ENCODE measurements at places on chromosomes 6 and 20. TPM values are rescaled to one million over a fixed set of nuclear protein-coding genes. Genes with fewer than 3 reads are reported as not detected.

The SLC17A9 gene
- not detected for total RNA-seq

The MOXD1 gene
- not detected for total RNA-seq

The TCP11 gene
- not detected for total RNA-seq

The COL9A3 gene
- total RNA-seq, result 8.6 TPM

The VSX1 gene
- total RNA-seq, result not detected

The ZBTB12 gene
- total RNA-seq, result 20.0 TPM

The BPIFA2 gene
- not detected for total RNA-seq

The CRNKL1 gene
- 19.3 TPM for total RNA-seq

The PRSS16 gene
- 12.9 TPM for total RNA-seq

The ADGRF4 gene
- total RNA-seq, result not detected

The BNIP5 gene
- total RNA-seq, result not detected

DNA sequence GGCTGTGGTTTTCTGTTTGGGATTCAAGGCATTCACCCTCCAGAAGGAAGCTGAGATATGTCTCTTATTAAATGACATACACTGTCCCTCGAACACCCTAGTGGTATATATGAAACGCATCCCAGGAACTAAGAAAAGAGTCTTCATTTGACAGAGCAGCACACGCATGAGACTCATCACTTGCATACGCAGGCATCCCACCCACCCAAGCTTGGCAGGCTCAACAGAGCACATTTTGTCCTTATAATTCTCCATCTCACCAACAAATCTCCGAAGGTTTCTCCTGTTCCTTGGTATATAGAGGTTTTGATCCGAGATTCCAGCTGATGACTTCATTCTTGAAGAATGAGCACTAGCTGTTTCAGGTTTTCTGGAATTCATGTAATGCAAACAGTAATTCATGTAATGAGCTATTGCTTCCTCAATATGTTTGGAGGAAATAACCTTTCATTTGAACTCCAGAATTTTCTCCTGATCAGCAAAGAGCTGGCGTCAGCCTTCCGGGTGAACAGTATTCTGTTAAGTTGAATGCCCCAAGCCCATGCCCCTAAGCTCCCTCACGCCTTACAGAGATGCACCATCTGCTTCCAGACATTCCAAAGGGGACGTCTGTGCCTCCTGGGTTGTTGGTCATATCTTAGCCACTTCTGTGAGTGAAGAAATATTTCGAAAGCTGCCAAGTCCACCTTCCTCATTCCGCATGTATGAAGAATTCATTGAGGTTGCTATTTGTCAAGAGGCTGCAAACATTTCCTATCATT, 66.0 kb upstream of the CDH4 start:
- peak; percentile 35 for DNase-seq

DNA sequence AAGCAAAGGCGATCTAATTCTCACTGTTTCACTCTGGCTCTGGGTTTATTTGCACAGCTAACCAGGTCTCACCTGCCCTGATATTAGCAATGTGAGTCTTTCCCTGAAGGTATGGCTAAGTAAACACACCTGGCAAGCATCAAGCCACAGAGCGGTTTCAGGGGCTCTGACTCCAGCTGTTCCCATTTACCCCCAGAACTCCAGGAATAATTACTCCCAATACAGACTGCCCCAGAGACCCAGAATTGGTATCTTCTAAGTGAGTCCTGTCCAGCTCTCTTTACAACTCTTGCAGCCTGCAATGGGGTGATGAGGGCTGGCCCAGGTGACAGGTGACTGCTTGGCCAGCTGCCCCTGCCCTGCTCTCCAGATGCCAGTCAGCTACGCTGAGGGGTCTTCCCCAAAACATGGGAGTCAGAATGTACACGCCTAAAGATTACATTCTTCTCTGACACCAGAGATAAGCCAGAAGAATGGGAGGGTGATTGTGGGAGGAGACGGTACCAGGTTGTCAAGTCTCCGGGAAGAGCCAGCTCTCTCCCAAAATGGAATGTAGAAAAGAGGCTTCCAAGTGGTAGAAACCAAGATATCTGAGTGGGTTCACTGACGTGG, 4.9 kb upstream of the LRRN4 start:
- DNase-seq, result no peak

- DNase-seq, result no peak
Observed at GRCh38 chr20:2398449-2398848, 17.7 kb downstream of the TGM6 start.

- no peak for DNase-seq
Observed at GRCh38 chr20:51383891-51384510, 158.5 kb downstream of the NFATC2 start.

GRCh38 chr20:45405571-45406259, 2.4 kb upstream of the DBNDD2 start:
- peak; percentile 54 for DNase-seq

DNA sequence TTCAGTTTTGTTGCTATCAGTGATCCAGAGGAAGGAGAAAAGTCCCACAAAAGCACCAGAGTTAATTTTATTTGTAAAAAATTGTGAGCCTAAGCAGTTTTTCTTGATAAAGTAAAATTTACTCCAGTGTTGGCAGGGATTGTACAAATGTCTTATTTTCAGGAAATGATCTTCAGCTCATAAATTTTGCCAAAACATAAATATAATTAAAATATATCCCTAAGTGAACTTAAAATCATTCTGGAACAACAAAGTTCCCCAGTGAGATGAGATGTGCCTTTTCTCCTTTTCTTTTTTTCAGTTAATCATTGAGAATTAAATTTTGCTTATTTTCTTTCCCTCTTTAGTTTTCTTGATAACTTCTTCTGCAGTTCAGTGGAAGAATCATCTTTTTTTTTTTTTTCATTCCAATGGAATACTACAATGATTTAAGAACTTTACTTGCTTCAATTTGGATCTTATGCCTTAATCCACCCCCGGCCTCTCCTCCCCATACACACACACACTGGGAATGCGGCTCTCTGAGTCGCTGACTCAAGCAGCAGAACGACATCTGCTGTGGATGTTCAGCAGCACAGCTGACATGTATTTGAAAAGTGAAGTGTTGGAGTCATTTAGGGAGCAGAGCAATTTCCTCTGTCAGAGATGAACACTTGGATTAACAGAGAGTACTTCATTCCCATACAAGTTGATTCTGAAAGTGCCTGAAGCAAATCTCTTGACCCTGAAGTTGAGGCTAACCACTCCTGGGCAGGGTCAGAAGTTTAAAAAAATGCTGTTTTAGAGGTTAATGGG, 27.7 kb upstream of the LAMA4 start:
- DNase-seq, result peak; percentile 6

GRCh38 chr20:22690616-22691179, 106.3 kb upstream of the FOXA2 start:
- no peak for DNase-seq

GRCh38 chr6:111628142-111628850, 22.6 kb upstream of the TRAF3IP2 start:
- DNase-seq, result no peak

DNA sequence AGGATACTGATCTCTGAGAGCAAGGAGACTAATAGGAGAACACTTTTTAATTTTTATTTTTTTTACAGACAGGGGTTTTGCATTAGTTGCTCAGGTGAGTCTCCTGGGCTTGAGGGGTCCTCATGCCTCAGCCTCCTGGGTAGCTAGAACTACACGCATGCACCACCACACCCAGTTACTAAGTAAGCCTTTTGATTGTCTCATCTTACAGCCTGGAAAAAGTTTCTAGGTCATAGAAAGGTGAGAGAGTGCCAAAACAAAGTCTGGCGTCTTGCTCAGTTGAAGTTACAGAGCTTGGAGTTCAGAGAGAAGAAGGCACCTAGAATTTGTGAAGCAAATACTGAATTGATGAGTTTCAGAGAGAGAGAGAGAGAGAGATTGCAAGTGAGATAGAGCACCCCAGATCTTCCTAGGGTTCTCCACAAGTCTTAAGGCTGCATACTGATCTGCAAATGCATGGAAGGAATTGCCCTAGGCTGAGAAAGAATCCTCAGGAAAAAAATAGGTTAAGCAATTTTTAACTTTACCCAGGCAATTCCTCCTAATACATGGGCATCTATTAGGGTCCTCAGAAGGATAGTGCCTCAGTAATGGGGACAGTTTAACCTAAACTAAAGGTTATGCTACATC, 37.6 kb upstream of the PHIP start:
- no peak for DNase-seq

DNA sequence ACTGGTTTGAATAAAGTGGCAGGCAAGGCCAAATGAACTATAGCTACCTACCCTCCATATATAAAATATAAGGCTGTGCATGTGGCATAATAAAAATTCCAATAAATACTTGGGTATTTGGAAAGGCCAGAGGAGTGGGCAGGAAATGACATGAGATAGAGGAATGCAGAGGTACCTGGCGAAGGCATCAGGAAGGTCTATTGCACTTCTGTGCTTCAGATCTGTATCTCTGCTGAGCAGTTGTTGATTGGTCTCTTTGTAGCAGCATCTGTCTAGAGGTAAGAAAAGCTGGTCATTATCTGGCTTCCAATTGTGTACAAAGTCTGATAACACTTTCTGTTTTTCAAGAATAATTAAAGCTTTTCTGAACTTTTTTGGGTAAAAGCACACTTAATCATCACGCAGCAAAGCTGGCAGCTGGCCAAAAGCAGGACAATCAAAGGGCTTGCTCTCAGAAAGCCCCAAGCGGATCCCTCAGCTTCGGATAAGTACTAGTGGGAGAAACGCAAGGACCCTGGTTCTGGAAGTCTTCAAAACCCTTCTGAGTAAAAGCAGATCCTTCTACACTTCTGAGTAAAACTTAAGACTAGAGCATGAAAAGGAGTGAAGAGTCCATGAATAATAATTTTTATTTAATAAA, 120.1 kb upstream of the TCF21 start:
- DNase-seq, result no peak

DNA sequence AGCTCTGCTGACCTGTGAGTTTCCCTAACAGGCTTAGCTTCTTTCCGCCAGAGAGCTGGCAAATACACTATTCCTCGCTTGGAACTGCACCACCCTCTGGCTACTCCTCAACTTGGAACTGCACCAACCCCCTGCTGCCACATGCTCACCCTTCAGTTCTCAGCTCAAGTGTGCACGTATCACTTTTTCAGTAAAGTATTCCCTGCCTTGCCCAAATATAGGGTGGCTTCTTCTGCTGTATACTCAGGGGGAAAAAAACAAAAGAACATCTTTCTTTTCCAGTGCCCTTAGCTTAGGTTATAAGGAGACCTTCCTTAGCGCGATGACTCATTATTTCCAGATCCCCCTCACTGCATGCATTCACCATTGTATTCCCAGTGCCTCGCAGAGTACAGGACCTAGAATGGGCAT, 21.2 kb downstream of the GNAS-AS1 start:
- DNase-seq, result peak; percentile 66

DNA sequence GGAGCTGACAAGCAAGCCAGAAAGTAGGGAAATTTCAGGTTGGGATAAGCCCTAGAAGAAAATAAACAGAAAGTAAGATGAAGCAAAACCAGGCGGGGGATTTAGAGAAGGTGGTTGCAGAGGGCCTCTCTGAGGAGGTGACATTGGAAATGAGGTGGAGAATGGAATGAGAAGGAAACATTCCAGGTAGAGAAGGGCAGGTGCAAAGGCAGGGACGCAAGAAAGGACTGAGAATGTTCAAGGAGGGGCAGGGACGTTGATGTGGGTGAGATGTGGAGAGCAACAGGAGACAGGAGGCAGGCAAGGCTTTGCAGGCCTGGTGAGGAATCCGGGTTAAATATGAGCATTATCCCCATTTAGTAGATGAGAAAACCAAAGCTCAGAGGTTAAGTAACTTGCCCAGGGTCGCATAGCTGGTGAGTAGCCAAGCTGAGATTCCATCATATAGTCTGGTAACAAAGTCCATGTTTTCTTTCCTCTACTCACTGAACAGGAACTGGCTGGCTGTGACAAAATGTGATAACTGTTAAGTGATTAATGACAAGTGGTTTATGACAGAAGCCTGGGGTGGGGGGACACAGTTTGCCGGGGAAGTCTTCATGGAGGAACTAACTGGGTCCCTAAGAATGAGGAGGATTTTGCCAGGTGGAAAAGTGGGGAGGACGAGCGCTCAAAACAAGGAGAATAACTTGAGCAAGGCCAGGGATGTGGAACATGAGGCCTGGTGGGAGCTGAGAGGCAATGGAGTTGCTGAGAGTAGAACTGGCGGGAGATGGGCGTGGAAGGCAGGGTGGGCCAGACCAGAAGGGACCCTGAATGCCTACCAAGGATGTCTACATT, 32.6 kb downstream of the MRPL14 start:
- no peak for DNase-seq

DNA sequence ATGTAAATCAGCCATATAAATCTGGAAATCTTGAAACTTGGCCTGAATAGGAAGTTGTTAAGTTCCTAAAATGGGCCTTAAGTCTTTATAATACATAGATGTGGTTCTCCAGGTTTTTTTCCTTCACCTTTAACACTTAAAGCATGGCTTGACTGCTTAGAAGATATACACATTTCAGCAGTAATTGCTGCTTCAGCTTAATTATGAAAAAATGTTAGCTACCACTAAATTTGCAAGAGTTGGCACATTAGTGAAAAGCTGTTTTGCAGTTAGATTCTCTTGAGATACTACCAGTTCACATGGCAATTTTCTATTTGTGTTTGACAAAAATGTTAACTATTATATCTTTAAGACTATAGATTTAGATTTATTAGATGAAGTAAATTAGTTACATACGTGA, 72.7 kb upstream of the MYO6 start:
- DNase-seq, result no peak

GRCh38 chr6:166325383-166326042, 16.8 kb downstream of the SFT2D1 start:
- no peak for DNase-seq

DNA sequence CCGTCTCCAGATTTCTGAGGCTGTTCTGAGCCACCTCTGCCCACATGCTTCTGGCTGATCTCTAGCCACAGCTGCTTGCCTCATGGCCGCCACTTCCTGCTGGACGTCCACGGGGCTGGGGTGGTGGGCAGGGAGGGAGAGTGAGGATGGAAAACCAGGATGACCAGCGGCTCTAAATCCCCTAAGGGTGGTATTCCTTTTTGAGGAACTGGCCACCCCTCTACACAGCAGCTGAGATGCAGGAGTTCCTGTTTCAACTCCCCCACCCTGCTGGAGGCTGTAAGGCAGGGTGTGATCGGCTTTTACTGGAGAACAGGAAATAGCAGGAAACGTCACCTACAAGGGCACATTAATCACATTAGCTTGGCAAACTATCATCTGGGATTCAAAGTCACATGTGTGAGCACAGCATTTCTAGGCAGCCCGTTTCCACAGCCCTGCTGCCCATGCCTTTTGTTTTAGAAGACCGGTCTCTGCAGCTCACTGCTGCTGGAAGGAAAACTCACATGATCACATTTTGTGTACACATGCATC, 181.6 kb upstream of the ECI2 start:
- DNase-seq, result no peak

DNA sequence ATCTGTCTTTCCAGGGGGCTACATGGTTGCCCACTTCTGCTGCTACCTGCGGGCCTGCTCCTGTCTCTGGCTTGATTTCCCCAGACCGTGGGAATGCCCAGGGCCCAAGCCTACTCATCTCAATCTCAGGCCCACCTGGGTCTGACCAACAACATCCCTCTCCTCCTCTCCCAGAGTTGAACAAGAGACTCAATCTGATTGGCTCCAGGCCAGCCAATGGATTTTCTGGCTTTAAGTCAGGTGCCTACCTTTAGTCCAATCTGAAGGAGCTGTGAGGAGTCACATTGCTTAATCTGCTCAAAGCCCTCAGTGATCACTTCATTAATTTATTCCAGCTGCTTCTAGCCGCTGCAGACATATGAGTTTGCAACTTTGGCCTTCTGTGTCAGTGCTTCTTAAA, 162.4 kb upstream of the KCNG1 start:
- no peak for DNase-seq

- no peak for DNase-seq
Observed at GRCh38 chr6:133641104-133641503, 247.8 kb upstream of the TCF21 start.

Measured in G401 (cell line).